ENCODE measurements at places on chromosomes 6 and 20.

GRCh38 chr20:48538058-48538825, 289.6 kb downstream of the PREX1 start:
- DNase-seq, result peak; percentile 4

DNA sequence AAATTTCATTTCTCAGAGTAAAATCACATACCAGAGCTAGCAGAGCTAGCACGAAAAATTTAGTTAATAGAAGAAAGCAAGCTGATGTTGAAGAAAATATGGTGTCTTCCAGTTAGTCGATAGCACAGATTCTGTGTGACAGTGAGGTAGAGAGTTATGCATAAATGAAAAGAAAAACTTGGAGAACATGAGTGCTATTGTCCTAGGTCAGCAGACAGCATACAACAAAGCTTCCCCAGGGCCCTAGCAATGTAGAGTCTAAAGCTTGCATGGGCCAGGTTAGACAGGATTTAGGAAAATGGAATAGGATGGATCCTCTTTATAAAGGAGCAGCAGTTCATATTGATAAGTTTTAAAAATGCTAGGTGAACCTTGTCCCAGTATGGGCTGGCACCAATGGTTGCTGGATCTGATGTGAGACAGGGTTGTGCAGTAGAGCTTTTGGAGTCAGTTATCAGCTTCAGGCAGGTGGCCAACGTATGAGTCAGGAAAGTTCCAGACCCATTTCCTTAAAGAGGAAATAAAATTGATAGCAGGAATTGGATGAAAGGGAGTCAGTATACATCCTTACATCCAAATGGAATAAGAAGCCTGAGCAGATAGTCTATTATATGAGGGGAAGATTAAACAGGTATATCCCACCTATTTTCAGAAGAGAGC, 277.2 kb downstream of the FRK start:
- no peak for DNase-seq

GRCh38 chr20:39800111-39800510, 838.0 kb downstream of the DHX35 start:
- peak; percentile 24 for DNase-seq

- DNase-seq, result no peak
These were observed 384.4 kb upstream of the AGPAT4 start for GRCh38 chr6:161658211-161658610.

DNA sequence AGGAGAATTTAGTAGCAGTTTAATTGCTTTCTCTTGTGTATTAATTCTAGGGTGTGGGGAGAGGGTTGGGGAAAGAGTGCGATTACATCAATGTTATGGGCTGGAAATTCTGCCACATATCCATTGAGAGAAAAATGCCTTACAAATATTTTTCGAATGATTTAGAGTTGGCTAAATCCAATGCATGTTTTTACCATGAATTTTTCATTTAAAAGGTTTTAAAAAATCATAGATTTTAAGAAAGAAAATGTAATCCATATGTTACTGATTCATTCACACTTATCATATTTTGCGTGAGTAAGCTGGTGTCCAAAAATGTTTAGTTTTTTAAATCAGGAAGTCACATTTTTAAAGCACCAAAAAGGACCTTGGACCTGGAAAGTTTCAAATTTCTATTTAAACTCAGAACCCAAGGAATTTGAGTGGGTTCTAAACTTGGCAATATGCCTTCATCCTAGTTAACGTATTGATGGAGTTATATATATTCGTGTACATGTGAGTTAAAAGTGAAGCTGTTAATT, 627.4 kb upstream of the CITED2 start:
- DNase-seq, result peak; percentile 55

GRCh38 chr6:109082188-109082577, 12.5 kb downstream of the SESN1 start:
- no peak for DNase-seq

GRCh38 chr6:44856479-44856878, 469.0 kb downstream of the CDC5L start:
- no peak for DNase-seq

GRCh38 chr20:46663531-46663930, 12.3 kb upstream of the SLC13A3 start:
- DNase-seq, result no peak

DNA sequence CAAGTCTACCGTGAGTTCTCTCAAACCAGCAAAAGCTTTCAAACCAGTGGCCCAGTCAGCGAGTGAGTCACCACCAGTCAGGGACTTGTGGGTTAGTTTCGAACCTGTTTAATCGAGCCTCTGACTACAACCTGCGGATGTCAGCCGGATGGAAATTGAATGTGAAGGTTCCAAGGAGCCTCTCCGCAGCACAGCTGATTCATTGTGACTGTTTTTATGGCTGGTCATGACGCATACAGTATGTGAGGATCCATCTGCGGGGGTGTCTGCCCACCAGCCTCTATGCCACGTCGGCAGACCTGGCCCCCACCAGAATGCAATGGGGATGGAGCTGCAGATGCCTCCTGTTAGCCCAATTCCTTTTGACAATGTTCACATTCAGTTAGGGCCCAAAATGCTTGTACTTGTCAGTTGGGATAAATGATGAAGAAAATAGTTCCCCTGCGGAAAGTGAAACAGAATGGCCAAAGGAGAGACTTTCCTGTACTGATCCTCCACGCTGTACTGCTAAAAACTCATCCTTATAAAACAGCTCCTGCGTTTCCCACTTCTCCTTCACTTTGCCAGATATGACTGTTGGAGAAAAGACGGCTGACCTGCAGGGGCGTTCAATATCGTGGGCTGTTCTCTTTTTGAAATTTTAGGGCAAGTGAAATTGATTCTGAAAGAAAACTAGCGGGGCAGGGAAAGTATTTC, 206.6 kb downstream of the TFAP2B start:
- DNase-seq, result peak; percentile 11

GRCh38 chr6:105733556-105734162, 330.8 kb upstream of the PREP start:
- no peak for DNase-seq

GRCh38 chr20:59469267-59470252, 134.8 kb upstream of the PHACTR3 start:
- DNase-seq, result no peak

DNA sequence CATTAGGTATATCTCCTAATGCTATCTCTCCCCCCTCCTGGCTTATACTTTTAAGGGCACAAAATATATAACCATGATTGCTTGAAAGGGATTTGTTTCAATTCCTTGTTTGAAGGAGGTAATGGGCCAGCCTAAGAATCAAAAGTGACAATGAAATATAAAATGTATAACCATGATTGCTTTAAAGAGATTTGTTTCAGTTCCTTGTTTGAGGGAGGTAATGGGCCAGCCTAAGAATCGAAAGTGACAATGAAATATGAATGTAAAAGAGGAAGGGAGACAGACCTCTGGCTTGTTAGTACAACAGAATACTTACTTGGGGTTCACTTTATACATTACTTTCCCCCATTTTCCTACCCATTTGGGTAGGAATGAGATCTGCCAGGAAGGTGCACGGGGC, 55.5 kb downstream of the FOXC1 start:
- no peak for DNase-seq

DNA sequence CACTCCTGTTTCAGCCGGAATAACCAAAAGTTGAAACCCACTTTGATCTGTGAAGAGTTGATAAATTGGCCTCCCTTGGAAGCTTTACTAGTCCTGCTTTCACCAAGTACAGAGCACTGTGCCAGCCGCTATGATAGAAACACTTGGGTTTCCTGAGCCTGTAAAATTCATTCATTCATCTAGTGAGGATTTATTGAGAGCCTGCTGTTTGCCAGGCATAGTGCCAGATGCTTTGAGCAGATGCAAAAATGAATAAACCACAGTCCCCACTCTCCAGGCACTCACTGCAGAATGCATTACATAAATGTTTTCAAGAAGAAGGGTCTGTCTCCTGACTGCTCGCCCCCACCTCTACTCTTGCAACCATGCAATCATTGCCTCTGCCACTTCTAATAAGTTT, 25.3 kb upstream of the TMEM217 start:
- peak; percentile 11 for DNase-seq

- DNase-seq, result no peak
These were observed 20.0 kb downstream of the NOL4L start for GRCh38 chr20:32564921-32565734.

DNA sequence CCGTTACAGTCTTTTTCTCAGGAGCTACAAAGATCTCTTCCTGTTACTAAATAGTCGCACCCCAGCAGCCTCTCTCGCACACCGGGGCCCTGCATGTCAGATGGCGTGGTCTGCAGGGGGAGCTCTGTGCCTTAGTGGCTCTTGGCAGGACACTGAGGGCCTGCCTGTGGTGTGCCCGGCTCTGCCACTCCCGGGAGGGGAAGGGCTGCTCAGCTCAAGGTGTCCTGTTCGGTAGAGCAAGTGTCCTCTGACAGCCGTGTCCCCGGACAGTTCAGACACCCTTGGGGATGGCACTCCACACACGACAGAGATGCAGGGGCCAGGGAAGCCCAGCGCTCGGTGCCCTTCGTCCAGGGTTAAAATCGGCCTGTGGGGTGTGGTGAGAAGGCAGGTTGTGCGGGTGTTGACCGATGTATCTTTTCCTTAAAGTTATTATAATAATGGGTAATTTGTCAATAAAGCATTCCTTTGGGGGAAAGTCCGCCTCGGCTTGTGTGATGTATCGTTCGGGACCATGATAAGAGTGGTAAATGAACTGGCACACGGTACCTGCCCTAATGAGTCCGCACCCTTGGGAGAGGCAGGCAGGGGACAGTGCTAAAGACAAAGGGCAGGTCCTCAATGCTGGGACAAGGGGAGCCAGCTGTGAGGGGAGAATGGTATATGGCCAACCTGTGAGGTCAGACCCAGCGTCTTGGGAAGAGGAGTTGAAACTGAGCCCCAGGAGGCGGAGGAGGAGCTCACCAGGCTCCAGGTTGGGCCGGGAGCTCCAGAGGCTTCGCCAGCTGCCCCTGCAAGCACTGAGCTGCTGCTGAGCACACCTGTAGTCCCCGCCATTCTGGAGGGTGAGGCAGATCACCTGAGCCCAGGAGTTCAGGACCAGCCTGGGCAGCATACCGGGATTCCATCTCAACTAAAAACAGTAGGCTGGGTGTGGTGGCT, 3.6 kb upstream of the DNAJC5 start:
- DNase-seq, result no peak

DNA sequence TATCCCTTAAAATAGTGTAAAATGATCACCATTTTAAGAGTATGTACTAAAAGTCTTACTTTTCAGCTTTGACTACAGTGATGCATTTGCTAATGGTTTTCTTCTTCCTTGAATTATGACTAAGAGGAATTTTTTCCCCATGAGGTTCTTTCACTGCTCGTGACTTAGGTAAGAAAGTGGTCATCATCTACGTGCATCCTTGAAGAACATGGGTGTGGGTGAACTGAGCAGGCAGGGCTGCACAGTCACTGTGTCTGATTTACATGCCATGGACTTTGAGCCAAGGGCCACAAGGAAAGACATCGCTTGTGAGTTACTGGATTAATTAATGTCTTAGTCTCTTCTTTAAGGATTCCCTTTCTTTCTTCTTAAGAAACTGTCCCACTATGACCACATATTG, 33.3 kb downstream of the NQO2 start:
- DNase-seq, result no peak

DNA sequence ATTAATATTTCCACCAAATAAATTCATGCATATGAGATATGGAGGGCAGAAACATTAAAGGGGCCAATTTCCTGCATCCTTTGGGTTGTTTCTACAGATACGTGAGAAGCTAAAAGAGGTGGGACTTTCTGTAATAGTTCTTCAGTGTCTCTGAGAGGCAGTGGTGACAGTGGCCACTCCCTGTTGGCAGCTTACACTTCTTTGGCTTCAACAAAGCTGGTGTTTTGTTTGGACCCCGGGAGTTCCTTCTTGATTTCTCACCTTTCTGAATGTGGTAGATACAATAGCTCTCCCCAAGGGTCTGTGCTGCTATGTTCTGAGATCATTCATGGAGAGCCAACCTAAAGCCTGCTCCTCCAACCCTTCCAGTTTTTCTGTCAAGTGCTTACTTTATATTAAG, 7.8 kb downstream of the PLCB1 start:
- DNase-seq, result no peak

GRCh38 chr6:170022827-170023619, 267.9 kb downstream of the DLL1 start:
- DNase-seq, result no peak

GRCh38 chr20:25158043-25158442, 37.5 kb upstream of the ENTPD6 start:
- no peak for DNase-seq

GRCh38 chr20:59835448-59836395, 97.7 kb downstream of the SYCP2 start:
- no peak for DNase-seq

DNA sequence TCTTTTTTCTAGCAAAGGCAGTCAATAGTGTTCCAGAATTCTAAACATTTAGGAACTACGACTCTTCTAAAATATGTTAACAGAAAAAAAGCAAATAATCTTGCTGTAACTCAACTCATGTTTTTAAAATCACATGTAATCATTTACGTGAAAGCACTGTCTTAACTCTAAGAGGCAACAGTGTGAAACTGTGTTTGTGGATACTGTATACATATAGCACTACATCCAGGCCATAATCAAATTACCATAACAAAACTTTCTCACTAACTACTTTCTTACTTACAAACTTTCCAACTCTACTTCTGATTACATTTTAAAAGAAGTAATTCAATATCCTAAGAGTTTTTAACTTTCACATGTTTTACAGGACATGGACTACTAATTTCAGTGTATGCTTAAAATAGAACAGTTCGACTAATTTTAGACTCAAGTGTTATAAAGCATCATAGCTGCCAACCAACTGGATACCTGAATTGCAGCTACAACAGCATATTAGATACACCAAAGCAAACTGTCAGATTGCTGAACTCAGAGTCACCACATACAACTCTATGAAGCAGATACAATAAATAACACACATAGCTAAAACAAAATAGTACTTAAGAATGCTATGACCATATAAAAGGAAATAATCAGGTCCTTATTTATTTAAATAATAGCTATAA, 121.6 kb upstream of the BEND6 start:
- DNase-seq, result no peak

- no peak for DNase-seq
These were observed 4.4 kb downstream of the PCIF1 start for GRCh38 chr20:45938727-45939438.

DNA sequence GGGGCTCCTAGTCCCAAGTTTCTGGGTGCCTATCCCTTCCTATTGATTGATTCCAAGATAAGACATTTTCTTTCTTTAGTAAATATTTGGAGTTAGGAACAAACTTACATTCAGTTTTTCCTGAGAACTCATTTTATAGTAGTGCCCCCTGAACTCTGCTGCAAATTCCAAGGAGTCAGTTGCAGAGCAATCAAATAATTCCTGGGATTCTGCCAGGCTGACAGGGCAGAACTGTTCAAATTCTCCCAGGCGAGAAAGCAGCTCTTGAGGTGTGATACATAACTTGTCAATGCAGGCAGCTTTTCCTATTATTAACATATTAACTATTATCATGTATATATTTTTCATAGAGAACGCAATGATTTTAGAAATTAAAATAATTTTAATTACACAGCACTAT, 15.9 kb upstream of the ZBTB24 start:
- DNase-seq, result no peak

DNA sequence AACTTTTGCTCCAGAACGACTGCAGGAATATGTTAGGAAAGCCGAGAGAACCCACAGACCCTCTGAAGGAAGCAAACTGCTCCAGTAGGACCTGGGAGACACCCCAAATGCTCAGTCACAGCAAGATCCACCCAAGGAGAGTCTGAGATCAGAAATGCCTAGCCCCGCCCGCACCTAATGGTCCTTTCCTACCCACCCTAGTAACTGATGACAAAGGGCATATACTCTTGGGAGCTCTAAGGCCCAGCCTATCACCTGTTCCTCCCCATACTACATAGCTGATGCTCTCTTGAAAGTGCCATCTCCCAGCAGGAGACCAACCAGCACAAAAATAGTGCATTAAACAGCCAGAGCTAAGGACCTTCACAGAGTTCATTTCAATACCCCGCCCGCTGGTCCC, 67.6 kb downstream of the CD2AP start:
- DNase-seq, result no peak

Measured in GM04504 (cell line).